AG09309 (cell line): ENCODE measurements at places on chromosomes 12 and 14.

DNA sequence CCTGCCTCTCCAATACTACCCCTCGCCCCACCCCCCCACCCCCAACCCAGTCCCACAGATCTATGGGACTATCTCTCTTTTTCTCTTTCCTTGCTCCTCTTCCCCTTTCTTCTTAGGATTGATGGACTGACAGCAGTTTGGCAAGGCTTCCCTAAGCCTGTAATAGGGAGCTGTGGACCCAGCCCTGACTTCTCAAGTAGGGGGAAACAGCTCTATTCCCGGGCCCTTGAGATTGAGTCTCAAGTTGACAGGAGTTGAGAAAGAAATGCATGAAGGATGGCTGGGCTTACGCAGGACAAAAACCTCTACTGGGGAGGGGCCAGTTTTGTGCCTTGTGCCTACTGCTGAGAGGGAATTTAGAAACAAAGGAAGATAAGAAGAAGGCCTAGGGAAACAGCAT lies 60.4 kb downstream of the SMUG1 start:
- DNase-seq = no peak

DNA sequence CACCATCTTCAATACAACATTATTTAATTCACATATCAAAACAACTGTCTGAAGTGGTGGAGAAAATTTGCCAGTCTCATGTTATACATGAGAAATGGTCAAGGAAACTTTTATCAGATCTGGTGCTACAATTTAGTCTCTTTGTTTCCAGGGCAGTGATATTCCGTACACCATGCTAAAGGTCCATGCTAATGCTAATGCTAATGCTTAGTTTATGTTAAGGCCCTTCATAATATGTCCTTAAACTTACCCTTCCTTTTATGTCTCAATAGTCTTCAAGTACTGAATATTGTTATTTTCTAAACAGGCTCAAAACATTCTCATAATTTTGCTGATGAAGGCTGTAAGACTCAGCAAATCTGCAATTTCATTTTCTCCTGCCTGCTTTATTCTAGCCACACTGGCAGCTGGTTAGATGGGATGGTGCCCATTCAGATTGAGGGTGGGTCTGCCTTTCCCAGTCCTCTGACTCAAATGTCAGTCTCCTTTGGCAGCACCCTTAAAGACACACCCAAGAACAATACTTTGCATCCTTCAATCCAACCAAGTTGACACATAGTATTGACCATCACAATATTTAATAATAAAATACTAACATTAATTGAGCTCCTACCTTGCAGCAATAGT lies 59.8 kb downstream of the TMEM117 start:
- no peak for DNase-seq

DNA sequence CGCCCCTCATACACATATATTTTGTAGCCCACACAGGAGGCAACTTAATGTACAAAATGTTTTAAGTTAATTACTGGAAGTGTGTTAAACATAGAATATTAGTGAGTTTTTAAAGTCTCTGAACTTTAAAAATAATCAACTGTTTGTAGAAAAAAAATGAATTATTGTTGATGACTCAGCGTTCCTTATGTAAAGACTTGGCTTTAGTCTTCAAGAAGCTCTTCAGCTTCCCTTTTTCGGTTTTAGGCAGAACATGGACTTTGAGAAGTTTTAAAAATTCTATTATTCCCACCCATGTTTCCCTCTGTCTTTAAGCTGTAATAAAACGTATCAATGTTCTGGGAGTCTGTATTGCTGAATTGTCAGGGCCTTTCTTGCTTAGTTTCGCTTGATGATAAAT lies 269.5 kb downstream of the FBXL14 start:
- no peak for DNase-seq

- DNase-seq = no peak
These were observed 112.1 kb downstream of the PHETA1 start for GRCh38 chr12:111256629-111257434.

DNA sequence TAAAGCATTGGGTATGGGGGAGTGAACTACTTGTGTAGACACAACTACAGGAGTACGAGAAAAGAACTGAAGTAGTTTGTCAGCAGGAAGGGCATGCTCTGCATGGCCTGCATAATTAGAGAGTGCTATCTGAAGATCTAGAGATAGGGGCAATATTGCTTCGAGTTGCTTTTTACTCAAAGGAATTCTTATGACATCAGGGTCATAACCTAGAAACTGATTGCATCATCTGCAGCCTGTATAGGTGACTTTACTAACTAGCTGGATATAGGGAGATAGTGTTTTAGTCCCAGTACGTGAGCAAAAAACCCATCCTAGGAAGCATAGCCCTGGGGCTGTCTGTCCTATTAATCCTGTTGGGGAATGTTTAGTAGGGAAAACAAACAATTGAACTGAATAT lies 39.8 kb downstream of the TMTC3 start:
- DNase-seq = no peak
